Hepatocyte (in vitro differentiated cells): ENCODE measurements at places on chromosomes 13 and 19. TPM values are rescaled to one million over a fixed set of nuclear protein-coding genes. Genes with fewer than 3 reads are reported as not detected.

- H3K4me3 ChIP-seq: no peak overlapping the region
- H3K4me1 ChIP-seq: peaks cover 51% of the 10 kb centered on the region
- DNase-seq: no peak
- H3K27ac ChIP-seq: peak overlapping the region; percentile 92
- H3K27me3 ChIP-seq: no peaks in the 10 kb centered on the region
- no peaks in the 10 kb centered on the region for H3K36me3 ChIP-seq
Measured at GRCh38 chr19:5127717-5128116, 158.8 kb downstream of the KDM4B start.

GRCh38 chr19:1154731-1155351 is 19.2 kb downstream of the SBNO2 start:
- no peak overlapping the region for H3K4me3 ChIP-seq
- H3K27ac ChIP-seq: peak overlapping the region; percentile 97
- DNase-seq: peak; percentile 86
- no peaks in the 10 kb centered on the region for H3K36me3 ChIP-seq

DNA sequence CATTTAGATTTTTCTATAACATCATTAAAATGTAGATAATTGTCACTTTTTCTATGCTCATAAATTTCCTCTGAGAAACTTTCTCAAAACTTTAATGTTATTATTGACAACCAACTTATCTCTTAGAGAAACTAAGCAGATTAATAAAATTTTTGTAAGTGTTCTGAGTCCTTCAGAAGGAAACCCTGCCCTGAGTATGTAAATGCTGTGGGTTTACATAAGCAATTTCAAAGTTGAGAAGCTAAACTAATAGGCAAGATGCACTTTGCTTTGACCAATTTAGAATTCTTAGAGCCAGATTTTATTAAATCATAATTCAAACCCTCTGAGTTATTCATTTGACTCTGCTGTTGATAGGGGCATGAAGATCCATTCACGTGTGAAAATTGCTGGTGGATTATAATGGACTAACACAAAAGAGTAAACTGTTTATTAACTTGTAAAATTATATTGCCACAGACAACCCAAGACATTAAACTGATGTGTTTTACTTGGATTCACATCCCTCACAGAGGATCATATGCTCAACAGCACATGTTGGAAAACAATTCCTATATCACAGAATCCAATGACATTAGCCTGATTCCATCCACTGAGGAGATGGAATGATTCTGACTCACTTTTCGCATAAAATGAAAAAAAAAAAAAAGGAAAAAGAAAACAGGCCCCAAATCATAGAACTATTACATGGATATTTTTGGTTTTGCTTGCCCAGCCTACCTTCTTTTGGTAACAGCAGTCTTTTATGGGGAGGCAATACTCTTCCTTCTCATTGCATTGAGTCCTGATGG is 453.7 kb upstream of the HTR2A start:
- no peak overlapping the region for H3K4me3 ChIP-seq
- no peak for DNase-seq
- no peaks in the 10 kb centered on the region for H3K4me1 ChIP-seq
- no peaks in the 10 kb centered on the region for H3K36me3 ChIP-seq

DNA sequence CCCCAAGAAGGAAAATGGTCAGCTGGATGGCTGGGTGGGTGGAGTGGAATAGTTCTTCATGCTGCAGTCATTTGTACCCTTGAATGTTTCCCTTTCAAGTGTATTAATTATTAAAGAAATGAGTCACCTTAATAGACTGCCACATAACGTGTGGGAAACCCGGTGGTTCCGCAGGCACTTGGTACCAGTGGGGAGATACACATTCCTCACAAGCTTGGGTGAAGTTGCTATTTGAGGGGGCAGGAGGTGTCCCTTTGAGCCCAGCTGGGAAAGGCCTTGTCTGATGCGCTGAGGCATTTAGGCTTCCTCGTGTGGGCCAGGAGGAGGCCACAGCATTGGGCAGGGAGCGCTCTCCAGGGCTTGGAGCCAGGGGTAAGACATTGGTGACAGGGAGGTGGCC is 57.7 kb downstream of the ATP8A2 start:
- H3K4me3 ChIP-seq: no peak overlapping the region
- no peak overlapping the region for H3K27ac ChIP-seq
- no peaks in the 10 kb centered on the region for H3K27me3 ChIP-seq
- DNase-seq: no peak
- H3K4me1 ChIP-seq: no peaks in the 10 kb centered on the region

Gene WDR18
- total RNA-seq: 57.8 and 60.0 TPM in 2 replicates

Gene CYP4F8
- total RNA-seq: not detected in 2 replicates

- no peak for DNase-seq
- H3K36me3 ChIP-seq: peaks cover 16% of the 10 kb centered on the region
- no peak overlapping the region for H3K27ac ChIP-seq
- no peak overlapping the region for H3K4me3 ChIP-seq
Measured at GRCh38 chr19:51901860-51902259, 3.0 kb downstream of the ZNF649 start.

Gene TEAD2
- 35.4 and 42.2 TPM in 2 replicates for total RNA-seq

DNA sequence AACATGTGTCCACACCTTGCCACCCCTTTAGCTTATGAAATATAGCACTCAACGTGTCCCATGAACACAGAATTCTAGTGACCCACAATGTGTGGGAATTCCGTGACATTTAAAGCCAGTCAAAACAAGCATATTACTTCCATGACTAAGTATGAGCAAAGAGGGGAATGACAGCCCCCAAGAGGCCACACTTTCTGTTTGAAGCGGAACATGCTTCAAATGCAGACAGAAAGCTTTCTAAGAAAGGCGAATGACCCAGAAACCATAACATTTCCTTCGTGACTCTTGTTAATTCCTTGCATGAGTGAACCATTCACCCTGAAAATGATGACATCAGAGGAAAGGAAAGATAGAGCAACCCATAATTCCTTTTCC is 122.0 kb upstream of the FNDC3A start:
- no peak overlapping the region for H3K27ac ChIP-seq
- H3K4me1 ChIP-seq: peaks cover 7% of the 10 kb centered on the region
- H3K27me3 ChIP-seq: no peaks in the 10 kb centered on the region

- peaks cover 8% of the 10 kb centered on the region for H3K4me1 ChIP-seq
- H3K27me3 ChIP-seq: no peaks in the 10 kb centered on the region
- H3K27ac ChIP-seq: no peak overlapping the region
- no peak overlapping the region for H3K4me3 ChIP-seq
Measured at GRCh38 chr13:50599046-50599445, 244.4 kb downstream of the DLEU7 start.

GRCh38 chr19:40323705-40324104 is 24.5 kb downstream of the C19orf47 start:
- no peaks in the 10 kb centered on the region for H3K27me3 ChIP-seq
- no peak overlapping the region for H3K4me3 ChIP-seq
- no peak overlapping the region for H3K27ac ChIP-seq
- H3K4me1 ChIP-seq: no peaks in the 10 kb centered on the region

Gene ZNF296
- 0.52 TPM in 1 of 2 replicates, not detected in the other for total RNA-seq

DNA sequence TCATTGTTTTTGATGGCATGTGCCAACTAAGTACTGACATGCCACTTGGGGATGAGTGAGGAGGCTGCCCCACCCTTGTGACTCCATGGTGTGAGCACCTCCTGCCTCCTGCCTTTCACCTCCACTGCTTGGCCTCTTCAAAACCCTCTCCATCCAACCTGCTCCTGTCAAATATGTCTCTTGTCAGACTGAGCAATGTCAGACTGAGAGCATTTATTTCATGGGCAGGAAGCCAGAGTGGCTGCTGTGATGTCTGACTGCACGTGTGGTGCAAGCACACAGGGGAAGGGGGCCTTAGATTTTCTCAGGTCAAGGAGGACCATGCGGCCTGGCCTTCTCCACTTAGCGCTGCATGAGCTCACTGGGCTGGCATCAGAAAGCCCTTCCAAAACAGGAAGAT is 68.3 kb downstream of the STARD13 start:
- no peak for DNase-seq
- no peak overlapping the region for H3K4me3 ChIP-seq
- no peaks in the 10 kb centered on the region for H3K27me3 ChIP-seq
- H3K4me1 ChIP-seq: peaks cover 55% of the 10 kb centered on the region
- peak overlapping the region; percentile 94 for H3K27ac ChIP-seq
- H3K36me3 ChIP-seq: no peaks in the 10 kb centered on the region

Gene NLRP9
- total RNA-seq: not detected in 2 replicates

GRCh38 chr13:113224486-113224885 is 15.1 kb downstream of the CUL4A start:
- H3K27ac ChIP-seq: no peak overlapping the region
- H3K4me1 ChIP-seq: peaks cover 7% of the 10 kb centered on the region
- no peak for DNase-seq
- H3K4me3 ChIP-seq: no peak overlapping the region
- no peaks in the 10 kb centered on the region for H3K36me3 ChIP-seq

DNA sequence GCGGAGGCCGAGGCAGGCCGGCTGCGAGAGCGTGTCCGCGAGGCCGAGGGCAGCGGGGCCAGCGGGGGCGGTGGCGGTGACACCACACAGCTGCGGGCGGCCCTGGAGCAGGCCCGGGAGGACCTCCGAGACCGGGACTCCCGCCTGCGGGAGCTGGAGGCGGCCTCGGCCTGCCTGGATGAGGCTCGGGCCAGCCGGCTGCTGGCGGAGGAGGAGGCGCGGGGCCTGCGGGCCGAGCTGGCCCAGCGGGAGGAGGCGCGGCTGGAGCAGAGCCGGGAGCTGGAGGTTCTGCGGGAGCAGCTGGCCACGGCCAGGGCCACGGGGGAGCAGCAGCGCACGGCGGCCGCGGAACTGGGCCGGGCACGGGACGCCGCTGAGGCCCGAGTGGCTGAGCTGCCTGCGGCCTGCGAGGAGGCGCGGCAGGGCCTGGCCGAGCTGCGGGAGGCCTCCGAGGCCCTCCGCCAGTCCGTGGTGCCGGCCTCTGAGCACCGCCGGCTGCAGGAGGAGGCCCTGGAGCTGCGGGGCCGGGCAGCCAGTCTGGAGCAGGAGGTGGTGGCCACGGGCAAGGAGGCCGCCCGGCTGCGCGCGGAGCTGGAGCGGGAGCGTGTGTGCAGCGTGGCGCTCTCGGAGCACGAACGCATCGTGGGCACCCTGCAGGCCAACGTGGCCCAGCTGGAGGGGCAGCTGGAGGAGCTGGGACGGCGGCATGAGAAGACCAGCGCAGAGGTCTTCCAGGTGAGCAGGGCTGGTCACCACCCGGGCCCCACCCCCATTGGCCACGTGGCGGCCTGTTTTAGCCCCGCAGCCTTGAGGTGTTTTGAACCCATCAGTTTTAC is 11.7 kb upstream of the EBI3 start:
- H3K4me1 ChIP-seq: no peaks in the 10 kb centered on the region
- DNase-seq: no peak
- H3K4me3 ChIP-seq: no peak overlapping the region
- H3K27me3 ChIP-seq: no peaks in the 10 kb centered on the region
- H3K36me3 ChIP-seq: no peaks in the 10 kb centered on the region
- no peak overlapping the region for H3K27ac ChIP-seq

Gene B3GLCT
- 10.8 TPM in 2 replicates for total RNA-seq

GRCh38 chr19:6041991-6042481 is 64.1 kb upstream of the RANBP3 start:
- H3K4me1 ChIP-seq: no peaks in the 10 kb centered on the region
- H3K36me3 ChIP-seq: no peaks in the 10 kb centered on the region
- no peak overlapping the region for H3K27ac ChIP-seq
- no peak overlapping the region for H3K4me3 ChIP-seq
- H3K27me3 ChIP-seq: no peaks in the 10 kb centered on the region

GRCh38 chr19:5997371-5997770 is 19.4 kb upstream of the RANBP3 start:
- no peaks in the 10 kb centered on the region for H3K27me3 ChIP-seq
- DNase-seq: no peak
- no peaks in the 10 kb centered on the region for H3K36me3 ChIP-seq
- peaks cover 17% of the 10 kb centered on the region for H3K4me1 ChIP-seq
- H3K27ac ChIP-seq: no peak overlapping the region

GRCh38 chr19:45400192-45400591 is 4.7 kb downstream of the PPP1R13L start:
- H3K27me3 ChIP-seq: peaks cover 23% of the 10 kb centered on the region
- DNase-seq: peak; percentile 2
- no peak overlapping the region for H3K27ac ChIP-seq

- no peak overlapping the region for H3K4me3 ChIP-seq
- H3K4me1 ChIP-seq: peaks cover 43% of the 10 kb centered on the region
- DNase-seq: peak; percentile 15
- no peaks in the 10 kb centered on the region for H3K36me3 ChIP-seq
Measured at GRCh38 chr13:41054919-41055619, 6.2 kb upstream of the WBP4 start.

DNA sequence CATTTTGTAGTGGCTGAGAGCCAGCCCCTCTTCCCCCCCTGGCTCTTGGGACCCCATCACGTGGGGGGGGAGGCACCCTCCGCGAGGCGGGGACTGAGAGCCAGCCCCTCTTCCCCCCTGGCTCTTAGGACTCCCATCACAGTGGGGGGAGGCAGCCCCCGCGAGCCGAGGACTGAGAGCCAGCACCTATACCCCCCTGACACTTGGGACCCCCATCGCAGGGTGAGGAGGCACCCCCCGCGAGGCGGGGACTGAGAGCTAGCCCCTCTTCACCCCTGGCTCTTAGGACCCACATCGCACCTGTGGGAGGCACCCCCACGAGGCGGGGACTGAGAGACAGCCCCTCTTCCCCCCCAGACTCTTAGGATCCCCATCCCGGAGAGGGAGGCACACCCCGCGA is 2426.5 kb upstream of the PCDH20 start:
- H3K4me3 ChIP-seq: no peak overlapping the region
- DNase-seq: no peak
- no peaks in the 10 kb centered on the region for H3K27me3 ChIP-seq

Gene DHRS12
- total RNA-seq: 4.6 and 9.8 TPM in 2 replicates

GRCh38 chr19:52742516-52742915 is 7.7 kb upstream of the ZNF611 start:
- H3K27me3 ChIP-seq: no peaks in the 10 kb centered on the region
- no peak for DNase-seq
- peak overlapping the region; percentile 80 for H3K27ac ChIP-seq
- peaks cover 19% of the 10 kb centered on the region for H3K4me1 ChIP-seq

DNA sequence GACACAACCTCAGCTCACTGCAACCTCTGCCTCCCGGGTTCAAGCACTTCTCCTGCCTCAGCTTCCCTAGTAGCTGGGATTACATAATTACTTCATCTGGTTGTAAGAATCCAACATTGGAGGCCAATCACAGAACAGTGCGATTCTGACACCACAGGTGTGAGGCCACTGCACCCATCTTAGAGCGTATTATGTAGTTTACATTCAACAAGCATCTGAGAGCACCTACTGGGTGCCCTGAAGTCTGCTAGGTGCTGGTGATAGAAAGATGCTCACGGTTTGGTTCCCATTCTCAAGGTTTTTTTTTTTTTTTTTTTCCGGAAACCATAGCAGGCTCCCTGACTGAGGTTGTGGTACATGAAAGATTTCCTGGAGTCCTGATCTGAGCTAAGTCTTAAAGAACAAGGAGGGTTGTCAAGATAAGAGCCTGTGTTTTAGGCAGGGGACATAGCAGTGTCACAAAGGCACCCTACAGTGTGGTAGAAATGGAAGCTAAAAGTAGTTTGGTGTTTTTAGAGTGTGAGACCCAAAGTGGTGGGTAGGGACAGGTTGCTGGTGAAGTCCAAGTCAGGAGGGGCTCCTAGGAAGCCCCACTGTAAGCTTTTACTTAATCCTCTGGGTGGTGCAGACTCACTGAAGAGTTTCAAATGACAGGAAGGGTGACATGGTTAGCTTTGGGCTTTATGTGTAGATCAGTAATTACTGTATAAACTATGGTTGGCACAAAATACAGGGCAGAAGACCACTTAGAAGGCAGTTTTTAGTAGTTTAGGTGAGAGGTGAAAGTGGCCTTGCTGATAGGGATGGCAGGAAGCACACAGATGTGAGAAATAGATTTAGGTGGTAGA is 15.2 kb downstream of the SAE1 start:
- DNase-seq: no peak
- H3K4me3 ChIP-seq: no peak overlapping the region
- no peak overlapping the region for H3K27ac ChIP-seq
- H3K4me1 ChIP-seq: no peaks in the 10 kb centered on the region
- no peaks in the 10 kb centered on the region for H3K27me3 ChIP-seq
